Activated naive CD8-positive, alpha-beta T cell treated with anti-CD3 and anti-CD28 coated beads, Interleukin-2, amount 10 ng/mL, durations not matched to agents 7 days and 5 days (primary cell): ENCODE measurements at places on chromosomes 2 and 18. TPM values are rescaled to one million over a fixed set of nuclear protein-coding genes. Genes with fewer than 3 reads are reported as not detected.

SMARCAL1 gene
- total RNA-seq = 24.5 TPM

ALK gene
- not detected for total RNA-seq

COBLL1 gene
- 0.17 TPM for total RNA-seq

GPR39 gene
- total RNA-seq = not detected

SPEG gene
- total RNA-seq = 23.6 TPM

AQP4 gene
- not detected for total RNA-seq
